ENCODE measurements at places on chromosomes 5 and 9. TPM values are rescaled to one million over a fixed set of nuclear protein-coding genes. Genes with fewer than 3 reads are reported as not detected.

LRRC26 gene
- total RNA-seq, result not detected

SPARC gene
- 0.42 TPM for total RNA-seq

HAPLN1 gene
- total RNA-seq, result not detected

PCDHGB2 gene
- 1.0 TPM for total RNA-seq

NRG2 gene
- 0.27 TPM for total RNA-seq

IL4 gene
- 12.7 TPM for total RNA-seq

RNF208 gene
- 4.3 TPM for total RNA-seq

ARID3C gene
- 0.49 TPM for total RNA-seq

ADRA1B gene
- total RNA-seq, result not detected

SPRY4 gene
- total RNA-seq, result 0.90 TPM

CSNK1A1 gene
- 189 TPM for total RNA-seq

GKAP1 gene
- 3.0 TPM for total RNA-seq

BNC2 gene
- not detected for total RNA-seq

FBP2 gene
- total RNA-seq, result not detected

PCDHGA4 gene
- 0.74 TPM for total RNA-seq

KIAA1958 gene
- total RNA-seq, result 4.3 TPM

RIOK2 gene
- 31.1 TPM for total RNA-seq

BSPRY gene
- total RNA-seq, result 11.4 TPM

IL6ST gene
- total RNA-seq, result 95.2 TPM

HAND1 gene
- not detected for total RNA-seq

PRPF4 gene
- 34.8 TPM for total RNA-seq

TRIM36 gene
- total RNA-seq, result 0.39 TPM

LAMC3 gene
- total RNA-seq, result 0.02 TPM

F2RL1 gene
- total RNA-seq, result 0.76 TPM

SPATA31E1 gene
- total RNA-seq, result not detected

SLC34A1 gene
- total RNA-seq, result 0.32 TPM

FAM153A gene
- total RNA-seq, result 8.6 TPM

DNAH5 gene
- not detected for total RNA-seq

KLHL3 gene
- 3.8 TPM for total RNA-seq

ABLIM3 gene
- not detected for total RNA-seq

PPP2R2B gene
- 1.3 TPM for total RNA-seq

B4GALT1 gene
- total RNA-seq, result 60.9 TPM

PCDHGB7 gene
- total RNA-seq, result 0.07 TPM

PGM5 gene
- total RNA-seq, result not detected

C9 gene
- total RNA-seq, result not detected

TOR1A gene
- 59.7 TPM for total RNA-seq

CHSY3 gene
- not detected for total RNA-seq

FABP6 gene
- not detected for total RNA-seq

CDC20B gene
- 0.17 TPM for total RNA-seq

SLC6A18 gene
- total RNA-seq, result not detected

SOHLH1 gene
- not detected for total RNA-seq

PCDHA9 gene
- not detected for total RNA-seq

ABL1 gene
- 35.1 TPM for total RNA-seq

TEX48 gene
- 1.1 TPM for total RNA-seq

SLC1A1 gene
- total RNA-seq, result 0.12 TPM

GPR151 gene
- not detected for total RNA-seq

SUSD3 gene
- 80.6 TPM for total RNA-seq

ARL14EPL gene
- total RNA-seq, result not detected

SPATA9 gene
- not detected for total RNA-seq

PCDHGC3 gene
- total RNA-seq, result 0.07 TPM

PCDHGC5 gene
- total RNA-seq, result not detected

TNC gene
- total RNA-seq, result 0.05 TPM

HTR4 gene
- total RNA-seq, result not detected
